ENCODE measurements at places on chromosomes 12 and 14.

- no peak for DNase-seq
Observed at GRCh38 chr12:132651444-132652100, 33.0 kb downstream of the P2RX2 start.

- DNase-seq = no peak
Observed at GRCh38 chr12:88309546-88309945, 167.4 kb downstream of the TMTC3 start.

DNA sequence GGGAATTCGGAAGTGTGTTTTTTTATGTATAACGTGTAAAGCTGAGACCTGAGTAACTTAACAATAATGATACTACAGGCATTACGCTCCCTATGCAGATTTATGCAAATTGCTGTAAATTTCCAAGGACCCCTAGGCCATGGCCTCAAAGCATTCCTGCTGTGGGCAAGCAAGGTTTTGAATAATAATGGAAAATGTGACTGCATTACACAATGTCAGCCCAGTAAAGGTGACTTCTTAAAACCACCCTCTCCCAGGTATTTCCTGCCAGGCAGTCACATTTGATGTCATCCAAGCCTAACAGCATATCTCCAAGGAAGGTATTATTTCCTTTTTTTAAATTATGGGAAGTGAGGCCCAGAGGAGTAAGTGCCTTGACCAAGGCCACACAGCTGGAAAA, 621.0 kb downstream of the BCL11B start:
- DNase-seq = no peak

GRCh38 chr14:102770147-102771123, 6.8 kb upstream of the TRAF3 start:
- no peak for DNase-seq

- DNase-seq = no peak
Observed at GRCh38 chr12:132300789-132301722, 28.3 kb downstream of the GALNT9 start.

- no peak for DNase-seq
Observed at GRCh38 chr12:119826661-119827445, 50.3 kb downstream of the CIT start.

GRCh38 chr12:109993091-109993490, 3.1 kb downstream of the GIT2 start:
- DNase-seq = no peak

- DNase-seq = no peak
Observed at GRCh38 chr12:93786656-93787397, 109.7 kb downstream of the CRADD start.
